Activated T-helper 2 cell treated with anti-CD3 and anti-CD28 coated beads, Interferon-gamma antibody, Interleukin-2, Interleukin-4, amounts not matched to agents 10 μg/mL and 5 μg/mL and 100 μg/mL, durations not matched to agents 14 hours and 24 hours and 36 hours (primary cell): ENCODE measurements at places on chromosomes 16 and 17. TPM values are rescaled to one million over a fixed set of nuclear protein-coding genes. Genes with fewer than 3 reads are reported as not detected.

The CCL14 gene
- not detected in 2 replicates for total RNA-seq

The PLA2G10 gene
- total RNA-seq, result not detected in 2 replicates

The NOD2 gene
- total RNA-seq, result 7.4 and 8.8 TPM in 2 replicates

The KRTAP16-1 gene
- total RNA-seq, result not detected in 2 replicates

The AARS1 gene
- 103 and 106 TPM in 2 replicates for total RNA-seq

The PRSS27 gene
- 1.8 and 2.1 TPM in 2 replicates for total RNA-seq

The SLC13A2 gene
- not detected in 2 replicates for total RNA-seq
